ENCODE measurements at places on chromosomes 2 and 18. TPM values are rescaled to one million over a fixed set of nuclear protein-coding genes. Genes with fewer than 3 reads are reported as not detected.

The TAF4B gene
- polyA plus RNA-seq: 1.9 TPM

The ERMN gene
- 0.15 TPM for polyA plus RNA-seq

The ALPG gene
- not detected for polyA plus RNA-seq

The ARHGAP28 gene
- 4.4 TPM for polyA plus RNA-seq

The TSPYL6 gene
- polyA plus RNA-seq: not detected

The GDF7 gene
- polyA plus RNA-seq: not detected

The KCNJ3 gene
- polyA plus RNA-seq: 0.15 TPM

The ASIC4 gene
- 0.02 TPM for polyA plus RNA-seq

The PARD3B gene
- 2.0 TPM for polyA plus RNA-seq

The CTLA4 gene
- 0.22 TPM for polyA plus RNA-seq

The ALK gene
- polyA plus RNA-seq: 0.13 TPM

The LYPD6B gene
- not detected for polyA plus RNA-seq

The PID1 gene
- polyA plus RNA-seq: 17.0 TPM

The ACTG2 gene
- 20.4 TPM for polyA plus RNA-seq

The LBH gene
- 15.6 TPM for polyA plus RNA-seq

The YWHAQ gene
- polyA plus RNA-seq: 134 TPM

The TRIM43 gene
- polyA plus RNA-seq: not detected

The ZCCHC2 gene
- polyA plus RNA-seq: 9.5 TPM

The SLC35F5 gene
- 18.0 TPM for polyA plus RNA-seq

The CNGA3 gene
- polyA plus RNA-seq: 0.31 TPM

The KYNU gene
- polyA plus RNA-seq: 7.8 TPM

The COL5A2 gene
- polyA plus RNA-seq: 44.5 TPM

The CRYGC gene
- polyA plus RNA-seq: not detected

The L3MBTL4 gene
- polyA plus RNA-seq: 1.1 TPM

The SCN3A gene
- polyA plus RNA-seq: 0.21 TPM

The ANKRD23 gene
- 0.22 TPM for polyA plus RNA-seq
